Left forelimb (tissue), 1 donor: ENCODE measurements at places on chromosomes 16 and 17.

DNA sequence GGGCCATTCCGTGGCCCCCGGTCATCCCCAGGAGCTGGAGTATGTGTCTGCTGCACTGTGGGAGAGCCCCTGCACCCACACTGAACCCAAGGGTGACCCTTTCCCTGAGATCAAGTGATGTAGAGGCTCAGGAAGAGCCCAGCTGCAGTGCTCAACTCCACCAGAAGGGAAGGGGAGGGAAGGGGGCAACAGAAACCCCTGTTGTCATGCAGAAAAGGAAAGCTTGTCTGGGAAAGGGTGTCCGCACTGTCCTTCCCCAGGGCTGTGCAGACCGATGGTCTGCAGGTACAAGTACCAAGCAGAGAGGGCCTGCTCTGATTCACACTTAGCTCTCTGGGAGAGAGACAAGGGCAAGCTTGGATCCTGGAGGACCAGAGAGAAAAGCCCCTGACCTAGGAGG lies 45.7 kb upstream of the TOB1 start:
- DNase-seq: no peak

GRCh38 chr16:69542974-69543373 lies 22.8 kb upstream of the NFAT5 start:
- DNase-seq: no peak

- DNase-seq: no peak
Measured at GRCh38 chr17:80419255-80419654, 4.3 kb downstream of the ENDOV start.

DNA sequence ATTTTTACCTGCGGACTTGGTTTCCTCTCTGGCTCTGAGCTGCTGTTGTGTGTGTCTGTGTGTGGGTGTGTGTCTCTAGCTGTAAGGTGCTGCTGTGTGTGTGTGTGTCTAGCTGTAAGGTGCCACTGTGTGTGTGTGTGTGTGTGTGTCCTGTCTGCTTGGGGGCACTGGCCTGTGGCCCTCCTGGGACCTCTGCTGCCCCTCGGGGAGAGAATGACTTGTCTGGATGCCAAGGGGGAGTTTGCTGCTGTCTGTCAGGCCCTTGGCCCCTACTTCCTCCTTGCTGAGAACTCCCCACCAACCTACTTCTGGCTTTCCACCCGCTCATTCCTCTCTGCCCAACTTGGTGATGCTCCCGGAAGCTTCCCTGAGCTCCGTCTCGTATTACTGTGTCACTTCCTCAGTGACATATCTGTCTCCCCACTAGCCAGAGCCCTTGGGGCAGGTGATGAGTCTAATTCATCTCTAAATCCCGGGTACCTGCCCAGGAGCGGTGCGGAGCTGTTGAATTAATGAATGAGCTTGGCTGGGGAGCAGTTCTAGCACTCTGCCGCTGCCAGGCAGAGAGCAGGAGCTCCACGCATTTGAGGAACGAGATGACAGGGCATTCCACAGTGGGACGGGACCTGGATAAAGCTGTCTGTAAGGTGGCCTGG lies 3.5 kb upstream of the LASP1NB start:
- no peak for DNase-seq

DNA sequence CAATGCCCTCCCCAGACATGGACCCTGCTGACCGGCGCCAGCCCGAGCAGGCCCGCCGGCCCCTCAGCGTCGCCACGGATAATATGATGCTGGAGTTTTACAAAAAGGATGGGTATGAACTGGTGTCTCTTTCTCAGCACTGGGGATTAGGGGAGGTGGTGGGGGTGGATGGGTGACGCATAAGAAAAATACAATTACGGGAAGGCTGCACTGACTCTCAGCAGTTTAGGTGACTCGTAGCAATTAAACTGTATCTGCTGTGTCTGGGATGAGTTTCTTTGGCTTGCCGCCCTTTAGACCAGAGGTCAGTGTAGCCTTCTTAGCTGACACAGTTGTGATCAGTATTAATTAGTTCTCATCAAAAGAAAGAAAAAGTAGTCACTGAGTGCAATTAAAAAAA lies 59.0 kb downstream of the ELAC2 start:
- no peak for DNase-seq

GRCh38 chr17:58611331-58611730 lies 80.5 kb downstream of the TEX14 start:
- DNase-seq: no peak

DNA sequence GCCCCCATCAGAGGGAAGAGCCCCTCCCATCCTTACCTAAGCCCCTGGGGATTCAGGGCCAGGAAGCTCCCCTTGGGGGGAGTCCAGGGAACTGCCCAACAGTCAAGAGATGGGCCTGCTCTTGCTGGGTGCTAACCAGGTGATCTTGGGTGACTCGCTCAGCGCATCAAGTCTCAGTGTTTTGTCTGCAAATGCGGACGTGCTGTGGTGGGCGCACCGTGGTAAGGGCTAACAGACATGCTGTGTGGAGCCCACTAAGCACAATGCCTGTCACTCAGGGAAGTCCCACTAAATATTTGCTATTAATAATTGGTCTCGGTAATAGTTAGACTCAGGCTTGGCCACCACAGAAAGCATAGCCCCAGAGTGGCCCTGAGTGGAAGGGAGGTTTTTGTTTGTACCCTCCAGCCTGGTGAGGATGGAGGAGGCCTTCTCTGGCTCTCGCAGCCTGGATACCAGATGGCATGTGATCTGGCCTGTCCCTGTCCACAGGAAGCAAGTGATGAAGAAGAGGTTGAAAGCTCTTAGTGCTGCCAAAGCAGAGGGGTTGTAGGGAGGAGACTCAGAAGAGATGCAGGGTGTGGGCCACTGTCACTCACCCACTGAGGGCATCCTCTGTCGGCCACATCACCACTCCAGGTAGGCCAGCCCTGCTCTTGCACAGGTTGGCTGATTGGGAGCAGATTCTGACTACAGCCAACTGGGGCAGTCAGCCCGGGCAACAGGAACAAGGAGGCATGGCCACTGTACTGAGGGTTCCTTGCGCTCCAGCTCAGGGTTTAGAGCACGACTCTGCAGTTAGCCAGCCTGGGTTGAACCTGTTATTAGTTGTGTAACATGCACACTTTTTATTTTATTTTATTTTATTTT lies 69.8 kb upstream of the KSR1 start:
- no peak for DNase-seq
